ENCODE measurements at places on chromosomes 11 and 22.

DNA sequence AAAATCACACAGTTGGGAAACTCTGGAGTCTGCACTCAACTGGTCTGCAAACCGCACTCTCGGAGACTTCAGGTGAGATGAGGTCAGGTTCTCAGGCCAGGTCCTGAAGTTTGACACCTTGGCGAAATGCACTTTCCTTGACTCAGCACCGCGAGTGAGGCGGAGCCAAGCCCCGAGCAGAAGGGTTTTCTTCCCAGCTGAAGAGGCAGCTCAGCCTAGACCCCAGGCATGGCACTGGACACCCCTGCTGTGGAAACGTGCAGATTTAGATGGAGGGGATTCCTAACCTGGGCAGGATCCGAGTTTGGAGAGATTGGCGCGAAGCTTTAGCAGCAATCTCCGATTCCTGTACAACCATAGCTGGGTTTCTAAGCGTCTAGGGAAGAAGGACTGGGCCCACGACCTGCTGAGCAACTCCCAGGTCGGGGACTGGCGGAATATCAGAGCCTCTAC lies 835 bp upstream of the MYOD1 start:
- no peak for DNase-seq

DNA sequence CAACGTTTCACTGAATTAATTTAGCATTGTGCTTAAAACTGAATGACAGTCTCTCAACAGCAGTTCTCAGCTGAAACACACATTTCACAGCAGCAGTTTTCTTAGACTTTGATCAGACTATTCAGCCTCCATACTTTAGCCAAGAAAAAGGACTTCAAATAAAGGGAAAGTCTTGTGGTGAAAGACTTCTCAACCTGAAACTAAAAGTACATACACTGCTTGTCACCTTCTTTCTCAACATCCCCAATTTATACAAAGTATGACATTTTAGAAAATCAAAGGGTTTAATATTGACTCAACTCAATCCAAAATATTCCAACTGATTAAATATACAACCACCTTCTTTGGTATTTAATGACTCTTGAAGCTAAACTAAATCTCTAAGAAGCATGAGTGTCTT lies 419.0 kb downstream of the LRRC4C start:
- DNase-seq: no peak

GRCh38 chr22:45742866-45743450 lies 71.3 kb downstream of the ATXN10 start:
- no peak for DNase-seq

GRCh38 chr22:37752189-37753087 lies 55.3 kb upstream of the GCAT start:
- peak; percentile 98 for DNase-seq

- no peak for DNase-seq
Measured at GRCh38 chr11:75740681-75741080, 23.0 kb downstream of the MOGAT2 start.

GRCh38 chr11:75077316-75077715 lies 19.4 kb downstream of the OR2AT4 start:
- DNase-seq: peak; percentile 19

GRCh38 chr22:24871611-24872205 lies 65.7 kb downstream of the SGSM1 start:
- no peak for DNase-seq

DNA sequence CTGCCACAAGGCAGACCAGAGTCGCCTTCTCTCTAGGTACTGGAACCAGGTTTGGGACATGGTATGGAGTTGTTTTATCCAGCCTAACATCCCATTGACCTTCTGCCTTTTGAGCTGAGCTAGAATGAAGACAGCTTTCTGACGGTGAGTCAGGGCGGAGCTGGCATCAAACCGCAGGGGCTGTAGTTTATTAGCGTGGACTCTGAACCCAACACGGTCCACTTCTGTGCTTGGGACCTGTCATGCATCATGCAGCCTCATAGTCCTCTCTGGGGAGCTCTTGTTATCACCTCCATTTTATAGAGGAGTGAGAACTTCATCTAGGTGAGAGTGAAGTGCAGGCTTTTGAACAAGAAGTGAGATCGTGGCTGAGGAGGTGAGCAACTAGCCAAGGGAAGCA lies 8.3 kb downstream of the GAL3ST1 start:
- peak; percentile 75 for DNase-seq

GRCh38 chr11:115555336-115556090 lies 51.3 kb upstream of the CADM1 start:
- DNase-seq: no peak

DNA sequence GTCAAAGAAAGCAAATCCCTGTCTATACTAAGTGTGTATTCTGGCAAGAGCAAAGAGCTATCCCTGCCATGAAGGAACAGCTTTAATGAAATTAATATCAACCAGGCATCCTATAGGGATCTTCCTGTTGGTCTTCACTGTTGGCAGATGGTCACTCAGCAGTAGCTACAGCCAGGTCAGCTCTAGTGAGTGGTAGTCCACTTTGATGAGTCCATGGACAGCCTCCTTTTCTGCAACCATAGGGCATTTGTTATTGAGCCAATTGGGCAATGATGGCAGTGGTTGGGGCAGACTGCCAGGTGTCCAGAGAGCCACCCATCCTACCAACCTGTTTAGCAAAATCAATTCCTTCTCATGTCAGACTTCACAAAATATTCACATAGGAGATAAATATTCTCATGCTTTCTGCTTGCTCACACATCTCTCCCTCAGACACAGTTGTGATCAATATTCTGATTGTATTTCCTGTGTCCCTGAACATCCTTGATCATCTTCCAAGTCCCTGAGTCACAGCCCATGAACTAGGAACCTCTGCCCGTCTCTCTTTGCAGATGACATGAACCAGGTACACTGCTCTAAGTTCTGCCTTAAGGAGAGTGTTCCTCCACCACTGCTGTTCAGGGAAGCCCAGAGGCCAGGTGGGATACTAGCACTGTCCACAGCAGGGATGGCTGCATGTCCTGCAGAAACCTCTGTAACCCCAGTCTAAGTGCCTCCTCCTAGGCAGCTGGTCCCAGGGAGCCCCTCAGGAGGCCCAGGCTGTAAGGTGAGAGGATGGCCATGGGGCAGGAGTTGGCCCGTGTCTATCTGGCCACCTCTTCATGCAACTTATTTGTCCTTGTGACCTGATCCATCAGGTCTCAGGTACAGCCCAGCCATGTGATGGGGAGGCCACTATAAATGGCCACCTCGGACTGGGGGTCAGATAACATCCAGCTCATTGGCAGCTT lies 74.2 kb upstream of the IGLL5 start:
- no peak for DNase-seq

DNA sequence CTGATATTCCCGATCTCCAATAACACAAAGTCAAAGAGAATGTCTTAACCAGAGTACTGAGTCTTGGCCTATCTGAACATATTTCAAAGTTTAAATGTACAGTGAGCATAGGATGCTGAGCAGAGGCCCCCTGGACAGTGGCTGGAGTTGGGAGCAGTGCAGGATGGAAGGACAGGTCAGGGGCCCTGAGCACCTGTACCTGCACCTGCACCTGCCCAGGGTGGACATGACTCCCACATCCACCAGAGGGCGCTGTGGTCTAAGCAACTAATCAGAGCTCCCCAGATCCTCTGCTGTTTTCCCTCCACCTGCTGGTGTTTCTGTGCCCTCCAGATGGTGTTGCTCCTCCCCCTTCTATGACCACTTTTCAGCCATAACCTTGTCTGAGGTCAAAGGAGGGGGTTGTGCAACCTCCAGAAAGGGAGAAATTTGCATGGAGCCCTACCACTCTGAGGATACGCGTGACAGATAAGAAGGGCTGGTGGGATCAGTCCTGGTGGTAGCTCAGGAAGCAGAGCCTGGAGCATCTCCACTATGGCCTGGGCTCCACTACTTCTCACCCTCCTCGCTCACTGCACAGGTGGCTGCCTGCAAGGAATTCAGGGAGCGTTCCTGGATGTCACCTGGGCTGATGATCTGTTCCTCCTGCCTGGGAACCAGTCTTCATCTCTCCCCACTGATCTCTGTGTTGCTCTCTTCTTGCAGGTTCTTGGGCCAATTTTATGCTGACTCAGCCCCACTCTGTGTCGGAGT lies 49.1 kb upstream of the VPREB1 start:
- peak; percentile 65 for DNase-seq

GRCh38 chr22:42343121-42343454 lies 72.6 kb upstream of the TCF20 start:
- DNase-seq: no peak

DNA sequence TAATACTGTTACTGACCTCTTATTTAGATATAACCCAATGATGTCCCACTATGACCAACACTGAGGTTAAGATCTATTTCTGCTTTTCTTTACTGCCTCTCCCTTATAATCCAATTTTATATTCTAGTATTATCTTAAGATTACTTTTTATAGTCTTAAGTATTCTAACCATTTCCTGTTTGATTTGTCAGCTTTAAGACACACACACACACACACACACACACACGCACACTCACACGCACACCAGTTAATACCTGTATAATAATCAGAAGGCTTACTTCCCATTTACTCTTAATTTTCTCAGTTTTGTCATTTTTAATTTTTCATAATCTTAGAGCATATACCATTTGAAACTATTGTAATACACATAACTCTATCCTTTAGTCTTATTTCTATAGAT lies 226.0 kb upstream of the C11orf87 start:
- no peak for DNase-seq

DNA sequence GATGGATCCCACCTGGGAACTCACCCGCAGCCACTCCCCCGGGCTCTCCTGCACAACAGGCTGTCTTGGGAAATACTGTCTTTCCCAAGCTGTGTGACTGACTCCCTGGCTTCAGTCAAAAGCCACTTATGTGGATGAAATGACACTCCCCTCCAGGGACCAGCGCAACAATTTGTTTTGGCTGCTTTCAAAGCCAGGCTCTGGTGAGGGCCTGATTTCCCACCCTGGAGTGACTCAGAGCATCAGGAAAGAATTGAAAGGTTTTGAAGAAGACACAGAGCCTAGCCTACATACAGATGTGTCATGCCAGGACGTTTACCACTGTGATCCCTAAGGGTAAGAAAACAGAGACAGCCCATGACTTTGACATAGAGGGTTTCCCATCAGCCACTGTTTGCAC lies 550.5 kb downstream of the MIAT start:
- peak; percentile 62 for DNase-seq

DNA sequence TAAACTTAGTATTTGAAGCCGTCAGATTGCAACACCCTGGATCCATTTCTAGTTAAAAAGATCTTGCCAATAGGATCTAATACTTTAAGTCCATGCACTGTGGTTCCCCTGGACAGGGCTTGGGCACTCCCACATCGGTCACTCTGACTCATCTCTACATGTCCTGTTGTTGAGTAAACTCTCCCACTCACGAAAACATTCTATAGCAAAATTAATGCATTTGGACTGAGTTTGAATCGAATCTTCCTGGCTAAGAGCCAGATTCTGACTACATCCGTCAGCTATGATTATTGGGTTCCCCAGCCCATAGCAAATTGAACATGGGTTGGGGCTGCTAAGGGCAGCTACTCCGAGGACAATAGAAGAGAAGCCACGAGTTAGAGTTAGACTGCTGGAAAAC lies 182.1 kb upstream of the SORL1-AS1 start:
- DNase-seq: no peak

- no peak for DNase-seq
Measured at GRCh38 chr11:109155291-109155690, 266.7 kb upstream of the C11orf87 start.

Measured in Caki2 (cell line).